ENCODE measurements at places on chromosomes 5 and 9. TPM values are rescaled to one million over a fixed set of nuclear protein-coding genes. Genes with fewer than 3 reads are reported as not detected.

DNA sequence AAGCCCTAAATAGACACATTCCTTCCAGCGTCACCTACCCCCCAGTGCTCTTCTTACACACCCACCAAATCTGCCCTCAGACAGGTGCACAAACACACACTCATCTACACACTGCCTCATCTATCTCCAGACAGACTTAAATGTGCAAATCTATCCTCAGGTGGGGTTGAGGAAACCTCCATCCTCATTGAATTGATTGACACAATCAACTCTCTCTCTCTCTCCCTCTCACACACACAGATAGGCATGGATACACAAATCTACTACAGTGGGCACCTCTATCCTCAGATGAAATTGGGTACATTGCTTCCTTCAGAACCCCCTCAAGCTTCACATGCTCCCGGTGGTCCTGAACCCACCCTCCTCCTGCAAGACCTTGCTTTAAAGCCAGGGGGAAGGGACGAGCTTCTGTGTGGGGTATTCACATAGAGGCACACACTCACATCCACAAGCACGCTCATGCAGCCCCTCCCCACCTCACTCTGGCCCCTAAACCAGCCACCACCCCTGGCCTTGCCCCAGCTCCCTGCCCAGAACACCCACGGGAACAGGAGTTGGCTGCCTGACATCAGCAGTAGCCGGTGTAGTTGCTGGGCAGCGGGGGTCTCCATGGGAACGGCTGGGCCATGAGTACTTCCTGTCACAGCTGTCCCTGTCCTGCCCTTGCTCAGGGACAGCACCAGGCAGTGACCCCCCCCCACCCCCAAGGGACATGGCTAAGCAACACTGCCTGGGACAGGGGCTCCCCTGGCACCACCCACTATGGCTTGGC, 22.8 kb downstream of the PCDH1 start:
- DNase-seq: no peak

DNA sequence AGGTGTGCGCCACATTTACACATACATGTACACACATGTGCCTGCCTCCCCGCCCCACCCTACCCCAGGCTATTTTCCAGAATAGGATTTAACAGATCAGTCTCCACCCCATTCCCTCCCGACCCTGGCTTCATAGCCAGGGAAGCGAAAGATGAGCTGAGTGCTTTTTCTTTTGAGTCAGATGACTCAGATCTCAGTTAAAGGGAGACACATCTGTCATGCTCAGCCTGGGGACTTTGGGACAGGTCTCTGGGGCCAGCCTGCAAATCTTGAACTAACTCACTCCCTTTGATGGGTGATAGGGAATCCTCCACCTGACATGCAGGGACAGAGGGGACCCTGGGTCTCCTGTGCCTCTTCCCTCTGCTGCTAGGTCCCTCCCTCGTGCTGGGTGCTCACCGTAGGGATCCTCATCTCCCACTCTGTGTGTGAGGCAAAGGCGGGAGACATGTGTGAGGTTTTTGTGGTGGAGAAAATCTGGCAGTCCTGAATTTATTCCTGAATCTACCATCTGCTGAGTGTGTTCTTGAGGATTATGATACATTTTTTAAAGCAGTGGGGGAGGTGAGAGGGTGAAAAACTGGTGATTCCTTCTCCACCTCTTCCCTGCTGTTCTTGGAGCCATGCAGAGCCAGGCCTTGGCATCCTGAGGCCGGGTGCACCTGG, 37.7 kb downstream of the NEUROG1 start:
- DNase-seq: no peak

GRCh38 chr5:39757131-39757530, 332.4 kb upstream of the DAB2 start:
- DNase-seq: no peak

DNA sequence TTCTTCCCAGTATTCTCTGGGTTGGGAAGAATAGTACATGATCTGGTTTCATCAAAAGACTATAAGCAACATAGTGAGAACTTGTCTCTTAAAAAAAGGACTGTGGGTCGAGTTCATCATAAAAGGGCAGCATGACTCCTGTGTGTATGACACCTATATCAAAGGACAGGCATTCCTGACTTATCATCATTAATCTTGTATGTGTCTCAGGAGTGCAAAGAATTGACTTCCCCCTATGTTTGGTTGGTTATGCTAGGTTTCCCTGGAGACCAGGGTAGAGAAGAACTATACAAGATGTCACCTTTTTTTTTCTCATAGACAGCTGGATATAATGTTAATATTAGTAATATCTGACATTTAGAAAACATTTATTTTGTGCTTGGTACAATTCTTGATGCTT, 173.1 kb upstream of the ANKRD55 start:
- DNase-seq: no peak

GRCh38 chr5:171336521-171337209, 27.6 kb downstream of the TLX3 start:
- DNase-seq: peak; percentile 73

DNA sequence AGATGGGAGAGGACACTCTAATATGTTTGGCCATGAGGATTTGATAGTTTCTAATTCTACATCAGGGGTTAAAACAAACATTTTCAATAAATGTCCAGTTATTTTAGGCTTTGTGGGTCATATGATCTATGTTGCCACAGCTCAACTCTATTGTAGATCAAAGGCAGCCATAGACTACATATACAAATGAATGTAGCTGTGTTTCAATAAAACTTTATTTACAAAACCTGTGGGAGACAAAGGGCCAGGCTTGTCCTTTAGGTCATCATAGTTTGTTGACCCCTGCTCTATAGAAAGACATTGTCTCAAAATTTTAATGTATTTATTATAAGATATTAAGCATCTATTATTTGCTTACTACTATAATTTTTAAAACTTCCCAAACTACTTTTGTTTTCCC, 325.4 kb upstream of the MEF2C start:
- no peak for DNase-seq

DNA sequence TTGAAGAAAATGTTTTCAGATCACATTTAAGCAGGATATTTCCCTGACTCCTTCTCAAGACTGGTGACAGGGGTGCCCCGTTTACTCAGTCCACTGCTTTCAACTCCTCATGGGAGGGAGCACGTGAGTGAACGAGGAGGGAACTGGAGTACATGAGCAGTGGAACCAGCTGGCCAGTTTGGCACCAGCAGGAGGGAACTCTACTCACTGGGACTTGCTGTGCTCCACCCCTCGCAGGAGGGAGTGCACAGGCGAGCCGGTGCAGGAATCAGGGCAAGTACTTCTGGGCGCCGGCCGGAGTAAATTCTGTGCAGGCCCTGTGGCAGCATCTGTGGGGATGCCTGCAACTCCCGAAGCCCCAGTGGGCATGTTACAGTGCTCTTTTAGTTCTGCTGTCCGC, 1941.1 kb upstream of the C9orf72 start:
- peak; percentile 36 for DNase-seq

DNA sequence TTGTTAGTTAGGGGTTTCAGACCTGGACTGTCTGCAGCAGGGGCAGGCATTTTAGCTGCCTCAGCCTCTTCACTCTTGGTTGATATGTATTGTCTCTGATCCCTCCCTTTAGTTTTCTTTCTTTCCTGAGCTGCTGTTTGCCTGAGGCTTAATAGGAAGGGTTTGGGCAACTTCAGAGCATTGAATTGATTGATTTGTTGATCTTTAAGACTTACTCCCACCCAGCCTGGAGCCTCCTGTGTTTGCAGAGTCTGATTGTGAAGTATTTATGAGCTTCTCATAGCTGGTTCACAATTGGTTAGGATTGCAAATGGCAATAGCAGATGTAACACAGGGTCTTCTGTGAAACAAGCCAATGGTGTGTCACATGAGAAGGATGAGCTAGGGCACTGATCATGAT, 671.8 kb upstream of the SEMA6A start:
- DNase-seq: peak; percentile 53

GRCh38 chr5:60436518-60436917, 263.4 kb downstream of the DEPDC1B start:
- no peak for DNase-seq

GRCh38 chr5:58071566-58071965, 388.3 kb downstream of the PLK2 start:
- peak; percentile 57 for DNase-seq

GRCh38 chr5:53997736-53998627, 312.4 kb downstream of the ARL15 start:
- DNase-seq: peak; percentile 78

The PPP3R2 gene
- not detected for total RNA-seq

The TIMD4 gene
- not detected for total RNA-seq

The PTGES gene
- 2.9 TPM for total RNA-seq

The S1PR3 gene
- 29.4 TPM for total RNA-seq

The ST6GALNAC4 gene
- 11.1 TPM for total RNA-seq

The MSX2 gene
- total RNA-seq: 0.93 TPM

The IL6ST gene
- 54.6 TPM for total RNA-seq

The PROB1 gene
- 0.67 TPM for total RNA-seq

All from neural progenitor cell (in vitro differentiated cells).